ENCODE measurements at places on chromosomes 1 and 21.

DNA sequence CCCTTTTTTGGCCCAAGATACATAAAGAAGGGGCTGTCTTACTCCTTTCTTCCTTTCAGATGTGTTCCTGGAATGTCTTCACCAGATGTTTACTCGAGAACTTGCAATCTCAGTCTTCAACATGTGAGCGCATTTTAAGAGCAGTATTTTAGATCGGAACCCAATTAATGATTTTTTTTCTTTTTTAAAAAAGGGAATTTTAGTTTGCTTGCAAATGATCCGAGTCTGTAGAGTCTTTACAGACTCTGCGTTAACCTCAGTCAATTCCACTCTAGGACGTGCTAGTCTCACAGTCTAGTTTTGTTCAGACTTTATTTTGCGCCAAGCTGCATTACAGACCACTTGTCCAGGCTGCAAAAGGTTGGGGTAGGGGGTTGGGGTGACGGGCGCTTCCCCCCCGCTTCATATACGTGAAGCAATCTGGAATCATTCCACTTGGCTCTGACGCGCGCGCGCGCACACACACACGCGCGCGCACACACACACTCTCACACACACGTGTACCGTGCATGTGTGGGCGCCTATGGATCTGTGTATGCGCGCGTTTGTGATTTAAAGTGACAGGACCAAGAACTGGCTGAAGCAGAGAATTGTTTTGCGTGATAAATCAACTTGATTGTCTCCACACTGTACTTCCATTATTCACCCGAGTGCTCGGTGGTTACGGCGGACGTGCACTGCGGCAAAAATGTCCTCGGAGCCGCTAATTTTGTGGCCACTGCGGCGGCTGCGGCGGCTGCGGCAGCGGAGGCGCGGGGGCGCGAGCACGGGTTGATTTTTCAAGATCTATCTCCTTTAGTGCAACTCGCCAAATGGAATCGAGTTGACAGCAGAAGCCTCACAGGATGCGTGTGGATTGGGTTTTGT lies 25.6 kb upstream of the NFIA start:
- no peak for DNase-seq

GRCh38 chr1:45198185-45198584 lies 8.2 kb downstream of the ZSWIM5 start:
- no peak for DNase-seq

GRCh38 chr1:16888860-16889816 lies 6.6 kb upstream of the RNU1-2 start:
- DNase-seq, result no peak

DNA sequence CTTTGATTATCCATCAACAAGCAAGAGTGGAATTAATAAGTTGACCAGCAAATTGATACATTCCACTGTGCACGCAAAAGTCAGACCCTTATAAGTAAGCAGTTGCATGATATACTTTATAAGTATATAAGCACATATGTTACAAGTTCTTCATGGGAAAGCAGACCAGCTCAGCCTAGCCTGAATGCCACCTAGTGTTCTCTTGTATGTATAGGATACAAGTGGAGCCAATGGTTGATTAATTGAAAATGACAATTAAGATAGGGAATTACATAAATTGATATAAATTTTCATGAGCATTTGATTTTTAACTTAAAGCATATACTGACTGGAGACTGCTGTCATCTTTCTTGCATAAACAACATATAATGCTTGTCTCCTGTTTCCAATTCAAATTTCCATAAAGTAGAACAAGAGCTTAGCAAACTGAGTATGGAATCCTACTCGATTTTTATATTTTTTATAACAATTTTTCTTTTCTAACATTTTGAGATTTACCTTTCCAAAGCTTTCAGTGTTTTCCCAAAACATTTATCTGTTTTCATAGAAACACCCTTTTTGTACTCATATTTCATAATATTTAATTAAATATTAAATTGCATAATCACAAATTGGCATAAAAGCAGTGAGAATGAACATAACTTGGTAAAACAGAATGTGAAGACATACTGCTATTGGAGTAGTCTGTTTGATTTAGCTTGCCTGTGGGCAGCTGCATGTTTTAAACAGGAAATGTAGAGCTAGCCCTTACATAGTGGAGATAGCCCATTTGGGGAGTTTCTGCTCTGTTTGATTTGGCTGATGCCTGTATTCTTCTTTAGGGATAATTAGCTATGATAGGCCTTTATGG lies 62.8 kb downstream of the MAGI3 start:
- no peak for DNase-seq

DNA sequence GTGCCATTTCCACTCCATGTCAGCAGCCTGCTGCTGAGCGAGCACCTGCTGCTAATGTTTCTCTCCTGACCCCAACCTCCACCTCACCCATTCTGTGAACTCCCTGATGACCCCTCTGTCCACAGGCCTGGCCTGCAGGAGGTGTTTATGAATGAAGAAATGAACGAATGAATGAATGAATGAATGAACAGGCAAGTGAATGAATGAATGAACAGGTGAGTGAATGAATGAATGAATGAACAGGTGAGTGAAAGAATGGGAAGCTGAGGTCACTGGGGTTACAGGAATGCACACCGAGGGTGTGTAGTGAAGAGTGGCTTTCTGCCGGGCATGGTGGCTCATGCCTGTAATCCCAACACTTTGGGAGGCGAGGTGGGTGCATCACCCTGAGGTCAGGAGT lies 173.4 kb downstream of the IGSF21 start:
- DNase-seq, result no peak
